ENCODE measurements at places on chromosomes 2 and 18. TPM values are rescaled to one million over a fixed set of nuclear protein-coding genes. Genes with fewer than 3 reads are reported as not detected.

The ACVR1C gene
- 0.25 TPM for polyA plus RNA-seq

DNA sequence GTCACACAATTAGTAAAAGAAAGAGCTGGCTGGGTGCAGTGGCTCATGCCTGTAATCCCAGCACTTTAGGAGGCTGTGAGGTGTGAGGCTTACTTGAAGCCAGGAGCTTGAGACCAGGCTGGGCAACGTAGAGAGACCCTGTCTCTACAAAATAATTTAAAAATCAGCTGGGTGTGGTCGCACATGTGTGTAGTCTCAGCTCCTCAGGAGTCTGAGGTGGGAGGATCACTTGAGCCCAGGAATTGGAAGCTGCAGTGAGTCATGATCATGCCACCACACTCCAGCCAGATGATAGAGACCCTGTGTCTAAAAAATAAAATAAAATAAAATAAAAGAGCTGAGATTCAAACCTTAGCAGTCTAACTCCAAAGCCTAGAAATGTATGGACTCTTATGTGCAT, 39.0 kb upstream of the NEDD4L start:
- DNase-seq = no peak

The UGT1A5 gene
- not detected for polyA plus RNA-seq

DNA sequence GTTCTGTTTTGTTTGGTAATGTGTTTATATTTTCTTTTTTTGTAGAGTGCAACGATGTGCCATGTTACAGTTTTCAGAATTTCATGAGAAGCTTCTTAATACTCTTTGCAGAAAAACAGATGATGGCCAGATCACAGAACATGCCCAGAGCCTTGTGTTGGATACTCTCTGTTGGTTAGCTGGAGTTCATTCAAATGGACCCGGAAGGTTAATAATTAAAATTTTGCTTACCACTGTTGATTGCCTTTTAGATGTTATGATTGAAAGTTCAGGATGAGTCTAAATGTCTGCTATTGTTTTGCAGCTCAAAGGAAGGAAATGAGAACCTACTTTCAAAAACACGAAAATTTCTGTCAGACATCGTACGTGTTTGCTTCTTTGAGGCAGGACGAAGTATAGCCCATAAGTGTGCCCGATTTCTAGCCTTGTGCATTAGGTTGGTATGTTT, 85.2 kb downstream of the BIRC6 start:
- no peak for DNase-seq

The GDF7 gene
- polyA plus RNA-seq = 0.36 TPM

The MYL1 gene
- polyA plus RNA-seq = 0.30 TPM

- DNase-seq = no peak
Observed at GRCh38 chr2:209900638-209901037, 101.8 kb upstream of the RPE start.

DNA sequence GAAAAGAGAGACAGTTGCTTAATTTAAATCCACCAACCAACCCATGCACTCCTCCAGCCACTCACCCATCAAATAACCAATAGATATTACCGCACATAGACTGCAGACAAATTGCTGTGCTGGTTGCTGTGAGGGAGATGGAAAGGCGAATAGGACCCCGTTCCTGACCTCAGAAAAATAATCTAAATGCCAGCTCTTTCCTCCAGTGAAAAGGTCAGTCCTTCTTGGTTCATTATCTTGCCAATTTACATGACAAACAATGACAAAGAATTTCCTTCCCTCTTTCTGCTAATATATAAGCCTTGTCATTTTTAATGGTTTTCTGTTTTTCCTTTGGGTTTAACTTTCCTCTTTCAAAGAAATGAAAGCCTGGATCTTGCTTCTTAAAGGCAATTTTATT, 61.6 kb downstream of the MEP1B start:
- DNase-seq = no peak

- no peak for DNase-seq
Observed at GRCh38 chr2:71706836-71707235, 253.5 kb downstream of the DYSF start.

The SKOR2 gene
- 0.06 TPM for polyA plus RNA-seq

The POLE4 gene
- polyA plus RNA-seq = 53.1 TPM

The CAD gene
- polyA plus RNA-seq = 31.7 TPM

The HOXD1 gene
- 3.5 TPM for polyA plus RNA-seq

The LRRTM4 gene
- polyA plus RNA-seq = 1.4 TPM

The NAT8 gene
- 1.1 TPM for polyA plus RNA-seq

GRCh38 chr18:79483971-79484491, 88.3 kb downstream of the NFATC1 start:
- no peak for DNase-seq

DNA sequence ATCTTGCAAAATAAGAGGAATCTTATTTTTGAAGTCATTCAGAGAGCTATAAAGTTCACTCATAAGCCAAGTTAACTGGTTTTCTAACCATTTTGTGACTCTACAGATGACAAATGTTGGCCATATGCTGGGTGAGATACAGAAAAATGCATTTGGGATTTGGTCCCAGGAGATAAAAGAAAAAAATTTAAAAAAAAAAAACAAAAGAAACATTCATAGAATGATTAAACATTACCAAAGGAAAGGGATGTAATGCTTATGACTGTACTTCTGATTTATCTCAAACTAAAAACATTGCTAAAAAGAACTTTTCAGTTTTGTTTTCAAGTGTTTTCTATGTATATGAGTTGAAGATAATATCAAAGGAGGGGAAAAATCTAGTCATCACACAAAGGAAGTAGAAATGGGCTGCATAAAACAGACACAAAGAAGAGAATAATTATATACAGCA, 43.1 kb downstream of the PELI1 start:
- no peak for DNase-seq

The RFTN2 gene
- 17.7 TPM for polyA plus RNA-seq

DNA sequence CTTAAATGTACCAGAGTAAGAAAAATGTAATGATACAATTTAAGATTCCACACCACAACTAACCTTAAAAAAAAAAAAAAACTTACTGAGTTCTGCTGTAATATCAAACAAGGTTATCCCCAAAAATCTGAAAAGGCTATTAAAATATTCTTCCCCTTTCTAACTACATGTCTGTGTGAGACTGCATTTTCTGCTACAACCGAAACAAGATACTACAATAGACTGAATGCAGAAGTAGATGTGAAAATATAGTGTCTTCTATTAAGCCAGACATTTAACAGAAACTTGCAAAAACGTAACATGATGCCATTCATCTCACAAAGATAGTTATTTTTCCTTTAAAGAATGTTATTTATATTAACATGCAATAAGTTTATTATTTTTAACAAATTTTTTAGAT, 16.2 kb downstream of the SS18 start:
- DNase-seq = no peak
